Activated CD8-positive, alpha-beta memory T cell treated with anti-CD3 and anti-CD28 coated beads for 1 hour (primary cell): ENCODE measurements at places on chromosomes 16 and 17.

- peak; percentile 37 for DNase-seq
These were observed 16.5 kb downstream of the MRPS23 start for GRCh38 chr17:57833179-57833939.

GRCh38 chr17:39618956-39619785, 7.6 kb upstream of the PPP1R1B start:
- DNase-seq, result no peak

- DNase-seq, result no peak
These were observed 93.0 kb downstream of the SKAP1 start for GRCh38 chr17:48336986-48337385.

- no peak for DNase-seq
These were observed 103.9 kb downstream of the SOCS1 start for GRCh38 chr16:11151885-11152629.

DNA sequence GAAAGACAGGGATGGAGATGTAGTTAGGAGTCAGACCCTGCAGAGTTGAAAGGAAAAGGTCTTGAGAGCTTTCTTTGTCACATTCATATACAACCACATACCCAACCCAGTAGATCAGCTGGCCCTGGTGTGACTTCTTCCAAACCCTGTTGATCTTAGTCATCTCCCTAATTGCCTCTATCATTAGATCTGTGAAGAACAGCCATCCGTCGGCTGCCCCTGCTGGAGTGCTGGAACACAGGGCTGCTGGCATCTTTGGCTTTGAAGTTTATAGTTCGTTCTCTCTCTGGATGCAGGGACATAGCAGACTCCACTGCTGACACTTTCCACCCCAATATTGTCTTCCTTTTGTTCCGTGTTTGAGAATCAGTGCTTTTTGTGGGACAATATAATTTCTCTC, 10.4 kb upstream of the SMG8 start:
- DNase-seq, result no peak

- no peak for DNase-seq
These were observed 131.9 kb upstream of the XYLT1 start for GRCh38 chr16:17602678-17603077.

- DNase-seq, result no peak
These were observed 574 bp downstream of the MPP3 start for GRCh38 chr17:43832168-43832975.

DNA sequence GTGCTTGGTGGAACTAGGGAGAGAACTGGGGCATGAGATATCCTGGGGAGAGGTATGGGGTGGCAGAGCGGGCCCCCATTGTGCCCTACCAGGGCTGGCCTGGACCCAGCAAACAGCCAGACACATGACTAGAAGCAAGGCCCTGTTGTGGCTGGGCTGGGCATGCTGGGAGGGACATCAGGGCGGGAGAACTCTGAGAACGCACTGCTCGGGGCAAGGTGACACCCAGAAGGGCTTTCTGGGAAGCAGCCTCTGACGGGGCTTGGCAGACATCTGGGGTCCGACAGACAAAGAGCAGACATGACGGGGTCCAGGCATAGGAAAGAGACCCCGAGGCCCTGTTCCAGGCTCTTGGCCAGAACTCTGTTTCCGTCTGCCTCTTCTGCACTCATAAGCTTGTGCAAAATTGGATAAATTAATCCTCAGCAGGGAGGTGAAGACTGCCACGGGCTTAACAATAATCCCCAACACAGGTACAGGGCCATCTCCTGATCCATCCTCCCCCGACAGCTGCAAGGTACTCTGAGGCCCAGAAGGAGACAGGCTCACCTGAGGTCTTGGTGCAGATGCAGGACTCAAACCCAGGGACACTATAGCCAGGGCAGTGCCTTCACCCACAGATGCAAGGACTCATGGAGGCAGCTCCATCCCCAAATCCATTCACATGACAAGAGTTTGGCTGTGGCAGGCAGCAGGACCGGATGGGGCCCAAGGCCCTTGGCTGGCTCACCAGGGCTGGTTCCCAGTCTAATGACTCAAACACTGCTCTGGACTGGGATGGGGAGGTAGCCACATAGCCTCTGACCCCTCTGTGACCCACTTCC, 5.4 kb downstream of the SREBF1 start:
- DNase-seq, result no peak

- no peak for DNase-seq
These were observed 51.7 kb downstream of the CMC2 start for GRCh38 chr16:80954985-80955384.

- no peak for DNase-seq
These were observed 923 bp downstream of the GDPD3 start for GRCh38 chr16:30112197-30113030.

DNA sequence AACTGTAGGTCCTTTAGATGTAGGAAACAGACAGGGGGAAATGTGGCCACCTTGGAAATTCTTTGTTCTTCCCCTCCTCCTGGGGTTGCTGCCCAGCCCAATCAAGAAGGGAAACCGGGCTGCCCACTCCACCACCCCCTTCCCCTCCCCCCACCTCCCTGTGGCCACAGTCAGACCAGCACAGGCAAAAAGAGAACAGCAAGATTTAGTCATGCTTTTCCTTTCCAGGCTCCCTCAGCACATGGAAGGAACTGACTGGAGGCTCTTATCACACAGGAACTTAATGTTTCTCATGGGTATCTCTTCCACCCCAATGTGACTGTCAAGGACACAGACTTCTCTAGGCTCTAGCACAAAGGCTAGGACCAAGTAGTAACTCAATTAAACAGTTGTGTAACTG, 3.0 kb upstream of the CCL1 start:
- no peak for DNase-seq

GRCh38 chr17:61461967-61462718, 9.9 kb downstream of the TBX4 start:
- DNase-seq, result no peak

DNA sequence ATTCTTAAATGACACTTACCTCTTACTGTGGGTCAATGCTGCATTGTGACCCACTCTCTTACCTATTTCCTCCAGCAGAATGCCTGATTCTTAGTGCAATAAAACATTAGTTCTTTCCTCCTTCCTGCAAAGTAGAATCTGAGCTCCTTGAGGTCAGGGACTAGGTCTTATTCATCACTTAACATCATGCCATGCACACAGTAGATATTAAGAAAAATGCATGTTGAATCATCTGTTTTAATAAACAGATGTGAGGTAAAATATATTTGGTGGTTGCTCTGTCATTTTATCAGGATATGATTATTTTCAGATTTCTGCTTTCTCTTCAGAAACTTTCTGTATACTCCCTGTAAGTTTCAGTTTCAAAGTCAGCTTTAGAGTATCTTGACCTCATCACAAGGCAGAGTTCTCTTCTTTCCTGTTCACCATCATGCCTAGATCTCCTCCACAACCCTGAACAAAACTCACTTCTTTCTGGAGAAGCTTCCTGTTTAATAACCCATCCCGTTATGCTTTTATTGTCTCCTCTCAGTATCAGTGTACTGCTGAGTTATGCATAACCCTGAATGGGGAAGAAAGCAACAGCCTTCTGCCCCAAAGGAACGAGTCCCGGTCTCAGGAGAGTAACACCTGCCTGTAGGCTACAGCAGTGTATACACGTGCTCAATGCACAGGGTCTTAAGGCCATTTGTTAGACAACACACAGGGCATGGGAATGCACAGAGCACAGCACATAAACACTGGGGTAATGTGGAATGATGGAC, 30.3 kb upstream of the SUPT4H1 start:
- no peak for DNase-seq

DNA sequence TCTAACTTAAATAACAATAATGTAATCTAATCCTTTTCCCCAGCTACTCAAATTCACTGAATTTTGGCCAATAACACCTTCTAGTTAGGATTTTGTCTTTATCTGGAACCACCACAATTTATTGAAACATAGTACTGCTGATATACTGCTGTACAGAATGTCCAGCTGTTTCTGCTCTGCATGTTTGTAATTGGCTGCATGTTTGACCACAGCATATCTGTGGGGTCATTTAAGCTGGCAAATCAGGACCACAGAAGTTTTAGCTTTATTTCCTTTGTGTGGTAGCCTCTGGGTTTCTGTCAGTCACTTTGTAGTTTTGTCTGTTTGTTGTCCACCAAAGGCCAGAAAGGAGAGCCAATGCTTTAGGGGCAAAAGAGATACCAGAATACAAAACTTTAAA, 22.2 kb upstream of the RAB11FIP4 start:
- DNase-seq, result no peak

DNA sequence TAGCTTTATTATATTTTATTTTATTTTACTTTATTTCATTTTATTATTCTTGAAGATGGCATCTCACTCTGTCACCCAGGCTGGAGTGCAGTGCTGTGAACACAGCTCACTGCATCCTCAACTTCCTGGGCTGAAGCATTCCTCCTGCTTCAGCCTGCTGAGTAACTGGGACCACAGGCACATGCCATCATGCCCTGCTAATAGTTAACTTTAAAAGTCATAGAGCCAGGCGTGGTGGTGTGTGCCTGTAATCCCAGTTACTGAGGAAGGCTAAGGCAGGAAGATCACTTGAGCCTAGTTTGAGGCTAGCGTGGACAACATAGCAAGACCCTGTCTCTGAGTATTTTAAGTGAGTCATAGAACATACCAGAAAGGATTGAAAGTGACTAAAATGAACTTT, 38.7 kb downstream of the ESRP2 start:
- DNase-seq, result no peak

DNA sequence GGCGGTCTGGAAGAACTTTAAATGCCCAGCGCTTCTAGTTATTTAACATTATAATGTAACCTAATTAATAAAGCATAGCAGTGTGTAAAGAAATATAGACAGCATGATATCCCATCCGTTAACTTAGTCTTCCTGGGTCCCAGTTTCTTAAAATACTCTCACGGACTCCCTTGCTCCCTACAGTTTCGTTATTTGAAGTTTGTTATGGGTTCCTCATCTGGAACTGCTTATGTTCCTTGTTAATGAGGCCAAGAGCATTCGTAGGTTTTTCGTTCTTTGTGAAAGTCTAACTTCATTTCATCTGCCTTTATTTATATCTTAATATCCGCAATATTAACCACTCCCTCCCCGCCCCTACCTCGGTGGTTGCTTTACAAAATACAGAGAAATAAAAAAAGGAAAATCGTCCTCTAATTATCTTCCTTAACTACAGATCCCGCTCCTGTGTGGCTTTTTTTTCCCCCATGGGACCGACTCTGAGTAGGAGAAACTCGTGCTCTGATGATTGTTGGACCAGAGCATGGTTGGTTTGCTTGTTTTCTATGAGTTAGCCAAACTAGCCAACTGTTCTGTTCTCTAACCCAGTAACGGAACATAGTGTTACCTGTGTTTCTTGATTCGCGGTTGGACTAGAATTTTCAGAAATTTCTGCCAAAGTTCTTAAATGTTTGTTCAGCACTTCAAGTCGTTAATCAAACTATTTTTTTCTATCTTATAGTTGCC, 863 bp downstream of the ADPRM start:
- DNase-seq, result no peak

DNA sequence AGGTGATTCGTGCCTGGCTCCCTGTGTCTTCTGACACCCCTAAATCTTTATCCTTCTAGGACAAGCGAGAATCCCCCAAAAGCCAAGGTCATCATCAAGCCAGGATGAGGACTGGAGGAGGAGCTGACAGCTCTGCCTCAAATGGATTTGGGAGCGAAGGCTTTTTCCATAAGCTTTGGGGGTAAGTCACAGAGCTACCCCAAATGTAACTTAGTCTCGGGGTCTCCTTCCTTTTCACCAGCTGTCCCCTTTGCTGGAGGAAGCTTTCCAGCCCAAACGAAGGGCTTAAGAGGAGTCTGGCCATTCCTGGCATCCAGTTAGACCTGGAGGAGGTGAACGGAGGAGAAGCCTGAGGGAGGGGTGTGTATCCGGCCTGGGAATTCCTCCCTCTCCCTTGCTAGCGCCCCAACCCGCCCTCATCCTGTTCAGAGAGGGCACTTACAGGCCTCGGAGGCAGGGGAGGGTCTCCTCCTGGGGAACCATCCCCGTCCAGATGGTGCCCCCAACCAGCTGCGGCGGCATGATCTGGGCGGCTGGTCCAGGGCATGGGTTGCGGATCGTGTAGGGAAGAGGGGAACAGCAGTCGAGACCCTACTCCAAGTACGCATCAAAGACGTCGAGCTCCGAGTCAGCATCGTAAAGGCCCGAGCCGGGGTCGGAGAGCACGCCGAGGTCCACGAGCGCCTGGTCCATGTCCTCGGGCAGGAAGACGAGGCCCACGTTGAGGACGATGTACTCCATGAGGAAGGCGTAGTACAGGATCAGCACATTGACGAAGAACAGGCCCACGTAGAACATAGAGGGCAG, 938 bp downstream of the DEXI start:
- DNase-seq, result no peak

- DNase-seq, result no peak
These were observed 7.7 kb upstream of the AATK start for GRCh38 chr17:81173762-81174155.

DNA sequence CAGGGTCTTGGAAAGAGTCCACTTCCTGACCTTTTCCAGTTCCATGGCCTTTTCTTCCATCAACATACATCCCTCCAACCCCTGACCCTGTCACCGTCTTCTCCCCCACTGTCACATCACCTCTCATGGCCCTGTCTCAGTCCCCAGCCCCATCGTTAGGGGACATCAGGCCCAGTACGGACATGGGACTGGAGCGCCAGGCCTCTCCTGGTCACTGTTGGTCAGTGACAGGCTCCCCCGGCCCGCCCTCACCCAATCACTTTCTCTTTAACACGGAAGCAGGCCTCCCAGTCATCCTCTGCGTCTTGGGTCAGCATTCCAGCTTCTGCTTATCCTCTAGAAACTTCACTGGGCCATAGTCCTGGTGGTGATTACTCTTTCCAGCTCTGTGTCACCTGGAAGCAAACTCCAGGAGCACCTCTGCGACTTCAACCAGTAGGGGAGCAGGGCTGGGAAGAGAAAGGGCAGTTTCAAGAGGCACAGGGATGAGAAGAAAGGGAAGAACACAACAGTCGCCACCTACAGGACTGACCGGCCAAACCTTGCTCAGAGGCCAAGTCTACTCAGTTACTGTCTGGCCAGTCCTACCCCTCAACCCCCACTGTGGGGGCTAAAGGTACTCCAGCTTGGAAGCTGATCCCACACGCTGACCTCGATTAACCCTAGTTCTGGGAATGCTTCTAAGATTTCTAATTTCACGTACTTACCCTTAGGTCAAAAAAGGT, 15.9 kb upstream of the ICAM2 start:
- no peak for DNase-seq

- DNase-seq, result no peak
These were observed 9.0 kb downstream of the CDH5 start for GRCh38 chr16:66375451-66375850.

DNA sequence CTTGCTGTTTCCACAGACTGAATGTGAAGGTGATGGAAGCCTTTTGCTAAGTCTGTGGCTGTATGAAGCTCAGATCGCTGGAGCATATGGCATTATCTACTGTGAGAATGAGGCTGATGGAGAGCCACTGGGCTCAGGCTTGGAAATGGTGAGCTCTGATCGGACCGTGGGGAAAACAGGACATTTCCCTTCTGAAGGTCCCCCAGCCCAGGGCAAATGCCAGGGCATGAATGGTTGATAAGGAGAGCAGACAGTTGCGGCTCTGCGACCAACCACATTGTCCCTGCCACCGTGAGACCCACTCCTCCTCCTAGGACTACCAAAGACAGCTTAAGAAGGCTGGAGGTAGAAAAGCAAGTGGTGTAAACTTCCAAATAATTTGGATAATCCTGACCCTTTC, 4.7 kb upstream of the CUEDC1 start:
- DNase-seq, result no peak

GRCh38 chr17:10112962-10113361, 85.4 kb downstream of the GAS7 start:
- DNase-seq, result no peak
